ENCODE measurements at places on chromosomes 16 and 17.

- peak; percentile 56 for DNase-seq
Observed at GRCh38 chr17:49575679-49576087, at the start of gene NXPH3. TSS of gene NXPH3 (plus strand) at chr17:49575871. CDS start at chr17:49576220, 349 bp downstream.

DNA sequence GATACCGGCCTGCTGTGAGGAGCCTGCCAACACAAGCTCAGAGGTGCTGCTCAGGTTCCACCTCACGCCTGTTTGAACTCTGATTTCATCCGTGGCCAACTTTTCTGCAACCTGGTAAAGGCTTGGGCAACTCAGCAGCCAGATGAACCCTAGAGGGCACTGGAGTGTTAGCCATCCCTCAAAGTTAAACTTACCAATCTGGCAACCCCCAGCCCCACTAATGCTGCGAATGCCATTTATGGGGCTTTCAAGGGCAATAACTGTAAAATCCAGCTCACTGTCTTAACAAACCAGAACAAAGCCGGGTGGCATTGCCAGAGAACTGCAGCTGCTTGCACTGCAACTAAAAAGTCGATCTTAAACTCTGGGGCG, 105.5 kb downstream of the AXIN2 start:
- DNase-seq = no peak

DNA sequence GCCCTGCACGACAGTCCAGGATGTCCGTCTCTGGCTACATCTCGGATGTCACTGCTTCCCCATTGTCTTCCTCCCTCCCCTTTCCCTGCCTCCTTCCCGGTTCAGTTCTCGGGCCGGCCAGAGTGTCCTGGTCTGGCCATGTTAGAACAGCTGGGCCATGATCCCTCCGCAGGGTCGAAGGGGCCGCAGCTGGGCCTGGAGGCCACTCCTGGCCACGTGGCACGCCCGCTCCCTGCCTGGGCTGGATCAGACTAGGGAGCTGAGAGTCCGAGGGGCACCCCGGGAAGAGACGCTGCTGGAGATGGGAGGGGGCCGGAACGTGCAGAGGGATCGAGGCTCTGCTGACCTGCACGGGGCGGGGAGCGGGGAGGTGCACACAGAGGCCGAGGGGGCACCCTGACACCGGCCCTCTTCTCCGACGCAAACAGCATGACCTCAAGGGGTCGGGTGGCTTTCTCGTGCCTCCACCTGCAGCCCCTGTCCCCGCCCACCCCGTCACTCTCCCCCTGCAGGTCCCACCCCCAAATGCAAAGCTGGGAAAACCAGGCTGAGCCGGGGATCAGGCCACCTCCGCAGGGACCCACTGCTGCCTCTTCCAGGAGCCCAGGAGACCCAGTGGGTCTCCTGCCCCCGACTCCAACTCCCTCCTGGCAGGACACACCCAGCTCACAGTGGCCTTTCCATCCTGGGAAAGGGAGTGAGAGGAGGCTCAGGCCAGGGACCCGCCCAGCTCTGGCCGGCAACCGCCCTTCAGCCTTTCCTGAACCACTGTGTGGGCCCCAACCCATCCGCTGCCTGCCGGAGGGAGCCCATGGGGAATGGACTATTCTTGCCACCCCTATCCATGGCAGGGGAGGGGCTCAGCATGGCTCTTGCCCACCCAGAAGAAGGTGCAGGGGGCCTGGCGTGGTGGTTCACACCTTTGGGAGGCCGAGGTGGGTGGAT, 38.5 kb downstream of the CTU2 start:
- no peak for DNase-seq

- no peak for DNase-seq
Observed at GRCh38 chr16:47946092-47946491, 209.7 kb downstream of the ABCC12 start.

GRCh38 chr17:69728816-69729215, 314.3 kb downstream of the MAP2K6 start:
- DNase-seq = no peak

DNA sequence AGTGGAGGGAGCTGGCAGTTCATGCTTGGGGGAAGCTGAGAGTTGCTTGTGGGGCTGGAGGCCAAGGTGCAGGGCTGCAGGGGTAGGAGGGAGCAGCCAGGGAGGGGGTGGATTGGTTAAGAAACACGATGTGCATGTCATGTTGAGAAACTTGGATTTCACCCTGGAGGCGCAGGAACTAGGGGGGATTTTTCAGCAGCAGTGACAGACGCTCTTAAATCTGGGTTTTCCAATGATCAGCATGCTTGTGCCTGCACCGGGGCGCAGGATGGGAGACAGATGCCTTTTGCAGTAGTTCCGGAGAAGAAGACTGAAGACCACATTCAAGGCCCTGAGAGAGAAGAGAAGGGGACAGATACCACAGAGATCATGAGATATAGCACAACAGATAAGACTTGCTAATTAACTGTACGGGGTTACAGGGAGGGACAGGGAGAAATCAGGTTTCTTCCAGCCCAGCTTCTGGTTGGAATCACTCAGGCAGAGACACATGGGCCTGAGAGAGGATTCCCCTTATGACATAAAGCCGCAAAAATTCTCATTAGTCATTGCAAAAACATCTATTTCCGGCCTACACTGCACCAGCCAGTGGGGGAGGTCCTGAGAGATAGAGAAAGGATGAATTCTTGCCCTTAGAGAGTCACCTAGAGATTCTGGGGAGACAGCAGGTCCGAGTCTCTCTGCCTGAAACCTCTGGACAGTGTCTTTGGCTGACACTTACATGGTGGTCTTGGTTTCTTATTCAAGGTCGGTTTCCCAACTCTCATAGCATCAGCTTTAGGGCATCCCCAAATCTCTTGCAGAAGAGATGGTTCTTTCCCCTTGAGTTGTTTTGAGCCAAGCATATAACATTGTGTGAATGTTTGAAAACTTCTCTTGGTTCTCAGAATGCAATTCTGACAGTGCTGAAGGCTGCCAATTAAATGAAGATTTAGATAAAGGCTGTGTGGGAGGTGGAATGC, 27.1 kb downstream of the CDH13 start:
- no peak for DNase-seq

- no peak for DNase-seq
Observed at GRCh38 chr17:50573866-50574611, 13.5 kb downstream of the CACNA1G start.

Measured in NCI-H1930 (cell line).